ENCODE measurements at places on chromosomes 12 and 14.

GRCh38 chr14:79842270-79842669 is 369.0 kb downstream of the DIO2 start:
- DNase-seq = no peak

DNA sequence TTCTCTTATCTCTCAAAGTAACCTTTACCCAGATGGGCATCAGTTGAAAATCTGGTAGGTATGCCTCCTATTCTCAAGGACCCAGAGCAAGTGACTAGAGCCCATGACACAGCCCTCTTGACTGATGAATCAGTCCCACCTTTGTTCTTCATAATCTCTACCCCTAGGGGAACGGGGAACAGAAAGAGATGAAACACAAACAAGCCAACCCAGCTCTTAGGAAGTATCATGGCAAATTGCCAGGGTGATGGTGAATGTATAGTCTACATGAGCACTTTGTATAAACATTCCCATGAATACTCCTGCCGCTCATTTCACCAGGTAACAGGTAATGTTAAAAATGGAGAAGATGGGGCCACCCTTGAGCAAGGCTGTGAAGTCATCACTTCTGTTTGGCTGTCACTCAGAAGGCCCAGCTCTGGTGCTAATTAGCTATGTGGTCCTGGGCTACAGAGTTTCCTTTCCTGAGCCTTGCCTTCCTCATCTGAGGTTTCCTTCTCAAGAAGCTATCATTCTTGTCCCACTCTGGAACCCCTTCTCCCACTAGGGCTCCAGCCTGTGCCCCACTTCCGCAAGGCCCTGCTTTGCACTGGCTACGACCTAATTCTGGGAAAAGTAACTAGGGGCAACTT is 161.7 kb downstream of the ANO2 start:
- no peak for DNase-seq

- DNase-seq = no peak
Measured at GRCh38 chr12:51926064-51926632, 18.8 kb downstream of the ACVRL1 start.

GRCh38 chr14:65318636-65319506 is 93.7 kb upstream of the FUT8 start:
- DNase-seq = no peak

GRCh38 chr14:22839159-22839779 is 2.9 kb downstream of the MMP14 start:
- no peak for DNase-seq

- no peak for DNase-seq
Measured at GRCh38 chr14:22579881-22580280, 9.1 kb downstream of the DAD1 start.

GRCh38 chr14:30118992-30119640 is 191.5 kb upstream of the PRKD1 start:
- no peak for DNase-seq

GRCh38 chr12:107775093-107775721 is 703 bp downstream of the ASCL4 start:
- no peak for DNase-seq

GRCh38 chr12:63930971-63931370 is 86.5 kb downstream of the SRGAP1 start:
- no peak for DNase-seq

GRCh38 chr14:105349992-105350391 is 35.4 kb downstream of the PACS2 start:
- no peak for DNase-seq

DNA sequence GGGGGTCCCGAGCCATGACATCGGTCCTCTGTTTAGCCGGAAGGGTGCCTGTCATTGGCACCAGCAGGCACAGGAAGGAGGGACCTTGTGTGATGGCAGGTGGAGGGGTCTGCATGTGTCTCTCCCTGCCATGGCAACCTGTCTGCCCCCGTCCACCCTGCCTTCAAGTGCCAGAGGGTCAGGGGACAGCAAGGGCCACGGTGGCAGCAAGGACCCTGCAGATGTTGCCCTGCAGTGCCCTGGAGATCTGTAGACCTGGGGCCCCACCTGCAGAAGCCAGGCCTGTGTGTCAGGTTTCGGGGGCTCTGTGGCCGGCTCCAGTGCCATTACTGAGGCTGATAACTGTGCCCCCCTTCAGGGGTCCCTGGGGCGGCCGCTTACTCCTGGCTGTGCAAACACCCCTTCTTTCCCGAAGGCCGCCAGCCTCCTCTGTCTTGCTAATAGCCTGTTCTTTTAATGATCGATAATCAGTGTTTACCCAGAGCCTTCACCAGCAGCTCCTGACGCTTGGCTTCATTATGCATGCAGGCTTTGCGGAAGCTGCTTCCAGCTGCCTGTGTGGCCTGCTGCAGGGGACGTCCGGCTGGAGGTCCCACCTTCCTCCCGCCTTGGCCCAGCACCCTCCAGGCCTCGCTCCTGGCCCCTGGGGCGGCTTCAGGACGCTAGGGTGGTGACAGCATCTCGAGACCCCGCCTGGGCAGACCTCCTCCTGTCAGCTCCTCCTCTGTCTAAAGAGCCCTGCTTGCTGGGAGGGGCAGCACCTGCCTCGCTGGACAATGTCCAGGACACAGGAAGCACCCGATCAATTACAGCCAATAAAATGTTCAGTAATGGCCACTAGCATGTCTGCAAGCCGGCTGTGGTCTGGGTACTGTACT is 153.0 kb downstream of the KIF26A start:
- DNase-seq = no peak

- no peak for DNase-seq
Measured at GRCh38 chr14:54813081-54813480, 89.5 kb downstream of the GCH1 start.

GRCh38 chr12:16884056-16884455 is 278.1 kb upstream of the LMO3 start:
- DNase-seq = no peak

GRCh38 chr14:22332686-22333421 is 256.2 kb downstream of the DAD1 start:
- no peak for DNase-seq

DNA sequence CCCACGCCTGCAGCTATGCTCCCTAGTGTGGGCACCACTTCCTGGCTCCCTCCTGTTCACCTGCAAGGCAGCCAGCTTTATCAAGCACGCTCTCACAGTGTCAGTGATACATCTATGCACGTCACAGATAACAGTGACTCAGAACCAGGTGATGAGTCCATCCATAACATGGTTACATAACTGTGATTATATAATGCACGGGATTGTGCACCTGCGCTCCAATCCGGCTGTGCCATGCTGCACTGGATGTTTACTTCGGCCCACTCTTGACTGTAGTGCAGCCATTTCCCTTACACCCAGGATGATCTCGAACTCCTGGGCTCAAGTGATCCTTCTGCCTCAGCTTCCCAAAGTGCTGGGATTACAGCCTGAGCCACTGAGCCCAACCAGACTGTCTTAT is 38.4 kb upstream of the CEP83 start:
- DNase-seq = no peak

- no peak for DNase-seq
Measured at GRCh38 chr14:72839753-72840607, 53.9 kb downstream of the DPF3 start.

DNA sequence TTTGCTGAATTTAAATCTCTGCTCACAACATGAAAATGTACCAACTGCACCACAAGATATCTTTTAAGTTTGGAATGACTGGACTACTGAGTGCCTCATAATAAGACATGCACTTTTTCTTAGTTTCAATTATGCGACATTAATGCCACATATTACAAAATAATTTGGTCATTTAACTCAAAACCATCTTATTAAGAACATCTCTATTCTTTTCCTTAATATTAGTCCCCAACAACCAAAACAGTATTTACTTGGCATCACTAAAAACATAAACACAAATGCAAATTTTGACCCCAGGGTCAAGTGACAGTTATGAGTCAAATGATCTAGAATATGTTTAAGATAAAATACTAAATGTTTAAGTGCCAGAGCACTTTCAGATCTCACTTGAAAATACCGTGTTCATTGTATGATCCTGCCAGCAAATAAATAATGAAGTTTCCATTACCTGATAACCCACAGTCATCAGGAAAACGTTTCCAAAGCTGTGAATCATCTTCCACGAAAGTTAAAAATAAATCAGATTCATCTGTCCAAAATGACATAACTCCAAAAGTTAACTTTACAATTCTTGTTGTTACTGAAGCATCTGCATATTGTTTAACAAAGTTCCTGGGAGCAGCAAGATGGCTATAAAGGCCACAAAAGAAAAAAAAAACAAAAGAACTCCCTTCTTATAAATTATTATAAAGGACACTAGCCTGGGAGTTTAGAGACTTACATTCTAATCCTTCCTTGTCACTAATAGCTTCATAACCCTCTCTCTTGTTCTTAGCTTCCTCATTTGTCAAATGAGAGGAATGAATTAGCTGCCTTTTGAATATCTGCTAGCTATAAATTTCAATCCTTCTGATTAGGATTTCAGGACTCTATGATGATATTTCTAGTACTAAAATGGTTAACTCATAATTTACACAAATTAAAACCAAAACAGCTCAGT is 30.5 kb upstream of the AP4S1 start:
- DNase-seq = no peak

- no peak for DNase-seq
Measured at GRCh38 chr12:46384451-46385309, 12.1 kb upstream of the SLC38A2 start.

GRCh38 chr14:83473416-83474235 is 1940.0 kb upstream of the SEL1L start:
- DNase-seq = no peak

GRCh38 chr12:57461276-57461916 is 1.8 kb downstream of the GLI1 start:
- DNase-seq = no peak

DNA sequence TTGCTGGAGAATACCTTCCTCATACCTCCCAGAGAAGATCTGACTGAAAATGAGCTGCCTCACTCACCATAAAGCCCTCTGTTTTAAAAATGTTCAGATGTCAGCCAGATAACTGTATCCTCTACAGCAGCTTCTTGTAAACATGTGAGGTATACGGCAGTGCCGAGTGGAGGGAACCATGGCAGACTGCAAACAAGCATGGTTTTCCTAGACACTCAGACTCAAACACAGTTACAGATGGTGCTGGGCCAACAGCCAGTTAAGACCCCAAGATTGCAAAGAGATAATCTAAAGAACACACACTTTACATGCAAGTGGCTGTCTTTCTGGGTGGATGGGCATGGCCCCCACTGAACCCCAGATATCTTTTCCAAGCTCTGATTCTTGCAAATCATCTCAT is 16.6 kb upstream of the CCDC177 start:
- DNase-seq = no peak

DNA sequence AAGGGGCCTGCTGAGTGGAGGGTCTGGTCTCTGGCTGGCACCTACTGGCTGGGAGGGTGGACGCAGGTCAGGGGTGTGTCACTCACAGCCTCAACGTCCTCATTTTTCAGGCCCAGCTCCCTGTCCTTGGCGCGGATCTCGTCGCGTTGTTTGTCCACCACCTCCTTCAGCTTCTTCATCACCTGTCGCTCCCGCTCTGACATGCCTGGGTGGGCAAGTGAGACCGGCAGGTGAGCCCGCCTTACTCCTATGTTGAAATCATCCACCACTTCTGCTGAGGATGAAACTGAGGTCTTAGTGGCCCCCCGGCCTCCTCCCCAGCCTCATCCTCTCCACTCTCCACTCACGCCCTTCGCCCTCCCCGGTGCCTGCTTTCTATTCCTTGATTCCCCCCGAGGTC is 34.2 kb downstream of the RILPL1 start:
- no peak for DNase-seq

GRCh38 chr14:76253111-76253510 is 101.4 kb downstream of the GPATCH2L start:
- no peak for DNase-seq

GRCh38 chr14:61178226-61179060 is 102.7 kb downstream of the TMEM30B start:
- peak; percentile 12 for DNase-seq

- no peak for DNase-seq
Measured at GRCh38 chr12:88227871-88228270, 85.8 kb downstream of the TMTC3 start.

DNA sequence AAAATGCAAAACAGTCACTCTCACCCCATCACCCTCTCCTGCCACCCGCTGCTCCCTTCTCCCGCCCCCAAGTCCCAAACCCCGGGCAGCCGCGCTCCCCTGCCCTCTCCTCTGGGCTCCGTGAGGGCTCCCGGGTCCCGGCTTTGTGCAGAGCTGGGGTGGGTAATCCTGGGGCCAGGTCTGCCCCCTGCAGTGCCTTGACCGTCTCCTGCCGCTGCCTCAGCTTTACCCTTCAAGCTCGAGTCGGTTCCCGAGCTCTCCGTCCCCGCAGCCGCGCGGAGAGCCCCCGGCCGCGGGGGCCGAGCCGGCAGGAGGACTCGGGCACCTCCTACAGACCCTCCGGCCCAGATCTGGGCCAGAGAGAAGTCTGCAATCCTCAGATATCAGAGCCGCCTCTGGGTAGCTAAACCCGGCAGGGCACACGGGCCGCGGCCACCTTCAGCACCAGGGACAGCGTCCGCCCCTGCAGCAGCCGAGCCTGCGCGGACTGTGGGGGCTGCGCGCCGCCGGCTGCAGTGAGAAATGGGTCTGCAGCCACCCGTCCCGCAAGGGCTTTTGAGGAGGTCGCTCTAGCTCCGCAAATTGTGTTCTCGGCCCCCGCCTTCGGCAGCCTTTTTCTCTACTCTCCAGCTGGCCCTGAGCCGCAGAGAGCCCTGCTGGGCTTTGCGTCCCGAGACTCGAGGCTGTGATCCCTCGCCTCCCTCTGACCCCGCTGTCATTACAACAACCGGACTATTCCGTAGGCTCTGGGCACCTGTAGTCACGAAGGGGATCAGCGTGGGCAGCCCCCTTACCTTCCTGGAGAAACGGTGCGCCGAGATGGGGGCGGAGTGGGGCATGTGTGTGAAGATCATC is 1.2 kb downstream of the PRMT8 start:
- DNase-seq = peak; percentile 21

DNA sequence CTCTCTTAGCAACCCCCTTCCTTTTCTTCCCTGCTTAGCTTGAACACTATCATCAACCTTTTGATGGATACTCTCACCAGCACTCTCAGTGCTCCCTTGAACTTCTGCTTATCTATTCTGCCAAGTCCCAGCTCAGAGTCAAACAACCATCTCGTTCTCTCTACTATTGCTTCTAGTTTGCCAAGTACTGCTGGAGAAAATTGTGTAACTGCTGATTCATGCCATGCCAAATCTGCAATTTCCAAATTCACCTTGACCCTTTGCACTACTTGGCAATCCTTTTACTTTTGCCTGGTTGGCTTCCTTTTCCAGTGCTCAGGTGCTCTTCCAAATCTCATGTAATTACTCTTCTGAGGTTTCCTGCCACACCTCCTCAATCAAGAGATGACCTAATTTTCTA is 2.8 kb upstream of the CCDC196 start:
- no peak for DNase-seq

DNA sequence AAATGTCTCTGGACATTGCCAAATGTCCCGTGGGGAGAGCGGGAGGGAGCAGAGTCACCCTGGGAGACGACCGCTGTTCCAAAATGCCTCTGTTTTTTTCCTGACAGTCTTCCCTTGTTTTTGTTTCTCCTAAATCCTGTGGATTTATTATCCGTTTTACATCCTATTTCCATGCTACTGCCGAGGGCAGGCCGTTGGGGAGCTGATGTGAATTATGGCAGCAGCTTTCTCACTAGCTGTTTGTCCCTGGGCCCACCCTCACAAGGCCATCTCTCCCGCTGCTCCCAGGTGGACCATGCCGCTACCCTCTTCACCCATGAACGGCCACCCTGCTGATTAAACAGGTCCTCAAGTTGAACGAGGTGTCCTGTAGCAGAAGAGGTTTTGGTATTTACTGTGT is 55.2 kb downstream of the FBXL14 start:
- no peak for DNase-seq

- DNase-seq = no peak
Measured at GRCh38 chr12:52834727-52835001, 553 bp upstream of the KRT79 start.

- DNase-seq = no peak
Measured at GRCh38 chr12:111224186-111225066, 144.5 kb downstream of the PHETA1 start.

GRCh38 chr14:85243321-85243720 is 286.6 kb upstream of the FLRT2 start:
- no peak for DNase-seq

Data from stimulated activated CD4-positive, alpha-beta T cell treated with anti-CD3 and anti-CD28 coated beads, Interleukin-15, amount 100 ng/mL, for 1 hour (primary cell).